ENCODE measurements at places on chromosomes 5 and 9.

GRCh38 chr9:97766610-97767009 lies 69.5 kb upstream of the XPA start:
- no peak for DNase-seq

DNA sequence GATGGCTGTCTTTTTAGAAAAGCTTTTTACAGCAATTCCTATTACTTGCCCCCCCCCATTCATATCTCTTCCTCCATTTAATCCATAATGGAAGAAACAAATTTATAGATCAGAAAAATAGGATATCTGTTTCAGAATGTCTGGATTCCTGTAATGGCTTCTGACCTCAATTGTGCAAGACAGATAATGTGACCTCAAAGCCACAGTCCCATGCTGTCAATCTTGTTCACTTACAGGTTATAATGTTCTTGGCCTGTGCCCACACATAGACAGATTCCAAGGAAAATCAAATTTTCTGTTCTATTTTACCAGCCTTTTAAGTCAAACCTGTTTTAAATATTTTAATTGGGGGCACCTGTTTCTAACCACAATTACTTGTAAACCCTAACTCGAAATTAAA lies 143.4 kb downstream of the ENTREP1 start:
- DNase-seq, result no peak

DNA sequence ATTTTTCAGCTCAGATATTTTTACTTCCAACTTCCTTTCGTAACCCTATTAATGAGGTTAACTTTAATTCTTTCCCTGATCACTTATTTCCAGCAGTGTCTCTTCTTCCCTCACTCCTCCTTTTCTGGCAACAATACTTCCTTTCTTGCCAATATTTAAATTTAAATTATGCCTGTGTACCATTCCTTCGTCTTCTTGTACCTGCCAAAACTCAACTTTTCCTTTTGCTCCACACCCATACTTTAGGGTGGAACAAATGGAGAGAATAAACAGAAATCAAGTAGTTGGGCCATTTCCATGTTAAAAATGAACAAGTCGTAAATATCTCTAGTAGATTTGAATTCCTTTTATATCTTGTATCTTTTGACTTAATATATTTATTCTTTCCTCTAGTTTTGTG lies 66.0 kb downstream of the FER start:
- no peak for DNase-seq

DNA sequence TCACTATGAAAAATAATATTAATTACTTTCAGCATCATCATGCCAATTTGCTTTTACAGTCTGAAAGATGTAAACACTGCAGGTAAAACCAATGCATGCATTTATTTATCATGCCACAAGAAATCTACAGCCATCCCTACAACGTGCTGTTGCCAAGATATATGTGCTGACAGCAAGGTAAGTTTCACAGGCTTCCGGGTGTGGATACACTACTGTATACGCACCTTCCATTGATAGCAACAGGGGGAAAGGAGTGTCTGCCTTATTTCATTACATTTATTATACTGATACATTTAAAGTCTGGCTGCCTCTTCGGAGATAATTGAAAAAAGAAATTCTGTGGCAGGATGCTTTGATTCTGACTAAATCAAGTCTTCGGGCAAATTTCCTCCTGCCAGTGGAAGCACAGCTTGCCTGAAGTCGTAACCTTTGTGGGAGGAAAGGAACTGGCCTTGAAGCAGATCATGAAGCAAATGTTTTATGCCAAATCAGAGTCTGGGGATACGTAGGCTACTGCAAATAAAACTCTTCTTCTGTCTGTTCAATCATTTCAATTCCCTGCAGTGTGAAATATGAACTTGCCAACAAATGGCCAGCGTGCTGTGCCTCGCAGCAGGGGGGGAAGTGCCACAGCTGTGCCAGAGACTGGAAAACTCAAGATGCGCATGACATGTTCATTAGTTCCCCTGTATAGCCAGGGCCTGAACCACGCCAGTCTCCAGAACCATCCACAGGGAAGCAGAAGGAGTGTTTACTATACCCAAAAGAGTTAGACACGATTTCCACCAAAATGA lies 268.1 kb downstream of the EFNA5 start:
- DNase-seq, result no peak

DNA sequence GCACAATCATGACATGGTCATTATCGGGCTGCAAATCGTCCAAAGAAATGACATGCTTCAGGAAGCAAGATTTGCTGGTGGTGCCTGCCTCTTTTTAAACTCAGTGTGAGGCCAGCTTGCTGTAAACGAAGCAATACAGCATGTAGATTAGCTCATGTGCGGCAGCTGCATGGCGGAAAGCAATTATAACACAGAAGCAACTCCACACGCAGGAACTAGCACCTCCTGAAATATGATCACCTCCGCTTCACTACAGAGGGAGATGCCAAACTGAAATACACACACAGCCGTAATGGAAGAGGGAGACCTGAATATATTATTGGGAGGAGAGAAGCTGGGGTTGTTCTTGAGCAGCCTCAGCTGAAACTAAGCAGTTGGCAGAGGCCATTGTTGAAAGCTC lies 312.5 kb downstream of the PSAT1 start:
- no peak for DNase-seq

GRCh38 chr5:34531751-34532360 lies 124.3 kb upstream of the RAI14 start:
- no peak for DNase-seq

DNA sequence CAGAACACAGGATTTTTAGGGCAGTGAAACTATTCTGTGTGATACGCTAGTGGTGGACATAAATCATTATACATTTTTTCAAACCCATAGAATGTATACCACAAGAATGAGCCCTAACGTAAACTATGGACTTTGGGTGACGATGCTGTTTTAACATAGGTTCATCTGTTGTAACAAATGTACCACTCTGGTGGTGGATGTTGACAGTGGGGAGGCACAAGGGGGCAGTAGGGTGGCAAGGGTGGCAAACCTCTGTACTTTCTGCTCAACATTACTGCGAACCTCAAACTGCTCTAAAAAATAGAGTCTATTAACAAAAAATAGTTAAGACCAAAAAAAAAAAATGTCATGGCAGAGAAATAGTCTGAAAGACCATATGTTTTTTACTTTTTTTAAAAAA lies 9.1 kb upstream of the MVB12B start:
- no peak for DNase-seq

DNA sequence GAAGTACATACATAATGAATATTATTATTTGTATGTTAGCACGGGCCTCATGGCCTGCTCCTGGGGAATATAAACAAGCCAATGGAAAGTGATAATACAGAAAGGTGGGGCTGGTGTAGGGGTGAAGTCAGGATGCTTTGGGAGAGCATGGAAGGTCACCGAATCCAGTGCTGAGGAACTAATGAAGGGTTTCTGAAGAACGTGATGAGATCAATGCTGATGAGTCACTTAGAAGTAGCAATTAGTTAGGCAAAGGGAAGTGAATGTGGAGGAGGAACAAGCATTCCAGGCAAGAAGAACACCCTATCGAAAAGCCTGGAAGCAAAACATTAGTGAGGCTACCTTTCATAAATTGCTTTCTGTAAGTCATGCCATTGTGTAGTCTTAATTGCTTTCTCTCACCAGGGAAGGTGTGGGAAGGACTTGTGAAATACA lies 2.1 kb downstream of the ANXA1 start:
- DNase-seq, result no peak

DNA sequence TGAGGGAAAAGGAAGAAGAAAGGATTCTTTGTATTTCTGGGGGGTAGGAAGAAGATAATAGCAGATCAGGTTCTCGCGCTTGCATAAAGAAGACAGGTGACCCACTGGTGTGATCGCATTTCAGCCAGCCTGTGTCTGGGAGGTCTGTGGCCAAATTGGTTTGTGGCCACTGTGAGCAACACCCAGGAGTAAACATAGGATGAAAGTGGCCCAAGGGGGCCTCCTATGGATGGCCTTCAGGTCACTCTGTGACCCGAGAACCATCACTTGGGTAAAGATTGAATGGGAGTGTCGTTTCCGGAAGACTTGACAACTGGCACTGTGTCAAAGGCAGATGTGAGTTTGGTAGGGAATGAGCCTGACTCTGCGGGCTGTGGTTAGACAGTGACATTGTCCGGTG lies 34.2 kb downstream of the RAI14 start:
- DNase-seq, result no peak

DNA sequence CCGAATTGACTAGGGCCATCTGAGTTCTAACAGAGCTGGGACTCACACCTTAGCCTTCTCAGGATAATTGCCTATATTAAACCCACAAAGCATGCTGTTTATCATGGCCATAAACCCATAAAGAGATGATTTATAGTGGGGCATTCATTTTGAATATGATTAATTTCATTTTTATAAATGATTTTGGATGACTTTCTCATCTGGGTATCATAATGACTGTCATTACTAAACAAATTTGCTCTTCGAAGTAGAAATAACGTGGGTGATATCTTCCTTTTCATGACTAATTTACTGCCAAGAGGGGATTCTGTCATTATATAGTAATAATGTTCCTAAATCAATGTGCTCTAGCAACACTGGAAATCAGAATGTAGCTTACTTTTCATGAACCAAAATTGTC lies 498.2 kb downstream of the CDH12 start:
- DNase-seq, result no peak

GRCh38 chr5:75322066-75322465 lies 15.0 kb upstream of the HMGCR start:
- no peak for DNase-seq

DNA sequence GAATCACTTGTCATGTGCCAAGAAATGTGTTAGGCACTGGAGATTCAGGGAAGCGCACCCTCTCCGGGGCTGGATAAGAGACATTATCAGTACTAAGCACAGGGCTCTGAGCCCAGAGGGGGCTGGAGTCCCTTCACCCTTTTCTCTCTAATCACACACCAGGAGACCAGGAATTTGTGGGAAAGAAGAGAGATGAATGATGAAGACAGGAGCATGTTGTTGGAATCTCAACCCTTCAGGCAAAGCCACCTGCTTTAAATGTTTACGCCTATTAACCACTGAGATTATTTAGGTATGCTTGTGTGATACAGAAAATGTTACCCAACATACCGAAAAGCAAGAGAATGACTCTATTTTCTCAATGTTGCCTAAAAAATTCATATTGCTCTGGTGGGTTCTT lies 119.8 kb downstream of the ENTREP1 start:
- no peak for DNase-seq

DNA sequence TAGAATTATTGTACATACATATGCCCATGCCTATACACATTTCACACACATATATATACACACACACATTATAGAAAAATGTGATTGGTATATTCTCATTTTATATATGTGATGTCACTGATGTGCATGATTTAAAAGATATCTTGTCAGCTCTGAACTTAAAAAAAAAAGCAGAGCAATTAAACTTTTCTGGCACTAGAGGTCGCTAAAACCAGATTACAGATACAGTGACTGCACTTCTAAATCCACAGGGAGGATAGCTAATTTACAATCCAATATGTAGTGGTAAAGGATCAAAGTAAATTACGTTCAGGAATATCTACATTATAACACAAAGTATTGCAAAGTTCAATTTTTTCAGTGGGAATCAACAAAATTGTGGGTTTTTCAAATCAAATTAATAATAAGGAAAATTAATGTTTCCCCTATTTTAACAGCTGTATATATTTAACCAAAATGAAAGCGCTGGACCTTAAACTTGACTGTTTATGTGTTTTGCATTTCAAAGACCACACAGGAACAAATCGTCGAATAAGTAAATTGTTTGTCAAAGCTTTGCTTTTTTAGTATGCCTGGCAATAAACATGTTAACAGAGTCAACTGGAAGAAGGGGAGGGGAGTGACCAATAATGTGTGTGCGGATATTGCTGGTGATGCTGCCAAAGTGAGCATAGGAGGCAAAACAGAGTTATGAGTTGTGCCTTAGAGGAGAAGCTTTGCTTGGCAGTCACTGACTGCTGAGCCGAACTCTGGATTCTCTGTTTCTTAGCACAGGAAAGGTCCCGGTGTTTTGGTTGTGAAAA lies 1201.4 kb upstream of the C9orf72 start:
- DNase-seq, result no peak

DNA sequence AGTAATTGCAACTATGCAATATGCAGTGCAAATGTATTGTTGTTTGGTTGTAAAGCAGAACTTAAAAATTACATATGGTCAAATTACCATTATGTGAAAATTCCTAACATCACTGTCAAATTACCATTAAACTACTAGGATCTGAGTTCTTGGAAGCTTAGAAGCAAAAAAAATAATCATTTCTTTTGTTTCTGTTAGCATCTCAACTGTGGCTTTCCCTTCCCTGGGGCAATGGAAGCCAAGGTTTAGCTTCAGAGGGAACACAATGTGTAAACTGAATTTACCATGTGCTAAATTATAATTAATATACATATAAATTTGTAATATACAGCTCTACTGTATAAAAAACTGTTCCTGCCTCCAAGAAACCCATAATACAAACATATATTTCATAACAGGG lies 159.4 kb downstream of the GNAQ start:
- no peak for DNase-seq

DNA sequence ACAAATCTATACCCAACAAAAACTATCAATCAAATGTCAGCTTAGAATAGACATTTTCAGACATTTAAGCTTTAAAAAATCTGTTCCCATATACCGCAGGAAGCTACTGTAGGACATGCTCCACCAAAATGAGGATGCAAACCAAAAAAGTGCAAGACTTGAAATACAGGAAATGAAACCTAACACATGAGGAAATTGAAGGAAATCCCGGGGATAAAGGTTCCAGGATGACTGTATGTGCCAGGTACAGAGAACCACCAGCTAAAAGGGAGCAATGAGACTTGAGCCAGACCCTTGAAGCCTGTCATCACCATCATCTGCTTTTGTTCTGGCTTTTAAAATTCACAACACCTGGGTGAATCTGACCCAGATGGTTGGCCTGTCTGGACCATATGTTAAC lies 21.4 kb downstream of the DIAPH1 start:
- DNase-seq, result no peak

DNA sequence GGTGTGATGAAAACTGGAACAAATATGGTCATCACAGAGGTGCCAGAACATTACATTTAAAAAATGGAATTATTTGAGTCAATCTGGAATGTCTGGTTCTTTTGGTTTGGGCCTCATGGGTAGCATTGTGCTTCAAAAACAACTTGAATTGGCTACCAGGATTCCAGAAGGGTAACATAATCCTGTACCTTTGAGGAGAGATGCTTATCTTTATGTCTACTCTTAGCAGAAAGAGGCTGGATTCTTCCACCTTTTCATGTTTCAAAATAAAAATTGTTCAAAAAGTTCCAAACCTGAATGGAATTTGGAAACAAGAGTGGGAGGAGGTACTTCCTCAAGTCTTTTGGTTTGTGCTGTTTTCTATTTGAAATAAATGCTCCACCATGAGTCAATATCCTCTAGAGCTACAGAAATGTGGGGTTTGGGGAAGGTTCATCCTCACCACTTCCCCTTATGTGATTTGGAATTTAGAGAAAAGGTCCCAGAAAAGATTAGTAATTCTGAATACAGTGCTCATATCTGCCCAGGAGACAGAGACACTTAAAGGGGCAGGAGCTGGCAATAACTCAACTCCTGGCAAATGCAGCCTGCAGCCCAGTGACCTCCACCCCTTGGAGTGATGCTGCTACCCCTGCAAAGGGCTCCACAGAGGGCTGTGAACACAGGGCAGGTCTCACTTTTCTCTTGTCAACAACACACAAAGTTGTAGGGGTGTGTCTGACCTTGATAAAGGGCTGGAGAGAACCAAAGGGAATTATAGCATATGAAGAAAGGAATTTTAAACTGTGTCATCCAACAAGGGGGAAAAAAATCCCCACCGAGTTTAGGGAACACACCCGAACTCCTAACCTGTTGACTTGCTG lies 272.8 kb downstream of the CWC27 start:
- no peak for DNase-seq
